CD4-positive, alpha-beta T cell treated with Interleukin-4 for 1 hour (primary cell): ENCODE measurements at places on chromosomes 5 and 9.

DNA sequence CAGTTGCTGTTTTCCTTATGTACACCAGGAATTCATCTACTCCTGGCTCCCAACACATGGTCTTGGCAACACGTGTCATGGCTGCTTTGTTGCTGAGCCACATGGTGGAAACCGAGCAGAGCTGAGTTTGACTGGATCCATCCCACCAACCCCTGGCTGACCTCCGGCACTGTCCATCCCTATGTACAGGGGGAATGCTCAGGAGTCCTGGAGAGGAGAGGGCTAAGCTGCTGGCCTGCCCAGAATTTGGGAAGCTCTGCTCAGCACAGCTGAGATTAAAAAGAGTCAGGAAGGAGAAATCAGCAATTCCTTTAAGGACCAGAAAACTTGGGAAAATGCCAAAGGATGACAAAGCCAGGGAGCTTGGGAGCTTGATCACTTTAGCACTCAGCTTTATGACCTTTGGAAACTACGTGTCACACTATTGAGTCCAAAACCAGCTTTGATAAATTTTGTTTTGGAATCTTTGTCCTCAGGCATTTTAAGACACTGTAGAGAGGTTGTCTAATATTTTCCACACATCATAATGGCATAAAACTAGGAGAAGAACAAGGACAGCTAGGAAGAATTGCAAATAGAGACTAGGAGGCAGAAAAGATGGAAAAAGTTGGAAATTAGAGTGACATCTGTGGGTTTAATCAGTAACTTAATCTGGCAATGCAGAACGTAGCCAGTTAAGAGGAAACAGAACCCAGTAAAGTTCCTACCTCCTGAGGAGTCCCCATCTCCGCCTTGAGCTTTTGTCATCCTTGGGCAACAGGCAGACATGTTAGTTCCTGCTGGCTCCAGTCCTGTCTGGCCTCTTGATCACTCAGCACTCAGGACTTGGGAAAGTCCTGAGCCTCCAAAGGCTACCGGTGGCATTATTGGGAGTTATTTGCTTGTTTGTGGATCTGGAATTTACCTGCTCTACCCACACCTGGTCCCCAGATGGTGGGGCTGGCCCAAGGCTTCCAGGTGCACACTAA is 62.5 kb upstream of the PLPP1 start:
- no peak for DNase-seq

GRCh38 chr9:127987103-127987614 is 6.4 kb upstream of the EEIG1 start:
- no peak for DNase-seq

DNA sequence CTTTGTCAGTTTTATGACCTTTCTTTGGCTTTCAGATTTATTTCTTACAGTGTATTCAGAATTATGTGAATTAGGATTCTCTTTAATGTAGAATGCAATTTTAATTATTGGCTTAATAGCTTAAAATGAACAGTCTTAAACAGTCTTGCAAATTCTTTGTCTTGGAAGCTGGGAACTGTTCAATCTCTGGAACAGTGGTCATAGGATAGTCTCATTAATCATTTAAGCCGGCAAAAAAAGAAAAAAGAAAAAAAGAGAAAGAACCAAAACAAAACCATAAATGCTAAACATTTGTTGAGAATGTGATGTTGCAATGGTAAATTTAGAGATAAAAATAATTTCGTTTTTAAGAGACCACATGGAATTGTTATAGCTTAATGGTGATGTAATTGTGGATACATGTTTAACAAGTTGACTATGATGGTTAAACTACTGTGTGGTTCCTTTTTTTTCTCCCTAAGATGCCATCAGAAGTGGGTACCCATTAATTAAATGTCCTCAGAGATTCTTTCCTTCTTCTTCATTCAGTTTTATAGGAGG is 61.6 kb downstream of the NNT start:
- no peak for DNase-seq

DNA sequence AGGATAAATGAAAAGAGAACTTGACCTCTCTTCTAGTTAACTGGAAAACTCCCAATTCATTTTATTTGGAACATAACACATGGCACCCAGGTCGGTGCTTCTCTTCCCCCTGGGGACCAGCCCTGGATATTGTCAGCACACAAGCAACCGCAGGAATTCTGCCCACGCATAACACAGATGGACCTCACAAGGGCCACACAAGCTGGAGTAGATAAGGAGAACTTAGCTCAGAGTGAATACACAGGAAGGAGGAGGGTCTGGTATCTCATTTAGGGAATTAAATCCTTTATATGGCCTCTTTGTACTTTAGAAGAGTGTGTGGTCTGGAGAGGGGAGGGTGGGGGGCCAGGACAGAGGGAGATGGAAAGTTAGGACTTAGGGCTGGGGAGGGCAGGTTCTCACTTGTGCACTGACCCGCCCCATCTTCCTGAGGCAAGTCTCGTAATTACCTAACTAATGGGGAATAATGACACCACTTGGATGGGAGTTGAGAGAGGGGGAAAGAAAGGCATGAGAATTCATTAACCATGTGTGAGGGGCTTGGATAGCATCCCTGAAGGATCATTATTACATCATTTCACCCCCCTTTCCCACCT is 341.2 kb upstream of the WWC1 start:
- DNase-seq, result no peak

DNA sequence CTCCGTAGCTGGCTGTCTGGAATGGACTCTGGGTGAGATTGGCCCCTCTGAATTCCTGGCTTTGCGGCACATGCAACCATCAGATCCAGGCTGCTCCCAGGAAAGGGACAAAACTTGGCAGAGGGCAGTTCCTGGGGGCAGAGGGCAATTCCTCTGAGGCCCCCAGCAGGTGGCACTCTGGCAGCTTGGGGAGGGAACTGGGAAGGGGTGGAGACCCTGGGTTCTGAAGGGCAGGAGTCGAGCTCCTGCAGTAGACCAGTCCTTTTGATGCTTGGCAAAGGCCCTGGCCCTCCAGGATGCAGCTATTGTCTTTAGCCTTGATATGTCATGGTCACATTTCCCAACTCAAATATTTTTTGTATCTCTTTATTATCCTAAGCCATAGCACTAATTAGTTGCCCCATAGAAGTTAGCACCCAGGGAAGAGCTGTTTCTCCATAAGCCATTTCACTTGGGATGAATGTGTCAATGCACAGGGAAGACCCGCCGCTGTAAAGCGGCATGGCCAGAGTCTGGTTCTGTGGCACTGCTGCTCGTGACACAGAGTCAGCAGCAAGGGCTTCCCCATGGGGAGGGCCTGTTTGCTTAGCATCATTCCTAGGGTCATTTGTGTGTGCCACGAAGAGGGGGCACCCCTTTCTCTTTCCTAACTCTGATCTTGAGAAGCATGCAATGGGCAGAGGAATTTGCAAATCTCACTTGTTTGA is 51.2 kb upstream of the CDK20 start:
- DNase-seq, result no peak
